Activated T-cell treated with anti-CD3 and anti-CD28 coated beads, Interleukin-2, amount 50 U/mL, for 72 hours (primary cell): ENCODE measurements at places on chromosomes 5 and 9. TPM values are rescaled to one million over a fixed set of nuclear protein-coding genes. Genes with fewer than 3 reads are reported as not detected.

NREP gene
- 10.1 TPM for total RNA-seq

WDR55 gene
- 30.2 TPM for total RNA-seq

MARVELD2 gene
- total RNA-seq, result 0.76 TPM

RACK1 gene
- total RNA-seq, result 3,662 TPM

LCN10 gene
- 0.70 TPM for total RNA-seq

TRIM36 gene
- not detected for total RNA-seq

DOCK8 gene
- total RNA-seq, result 213 TPM

EIF4EBP3 gene
- 14.4 TPM for total RNA-seq

SAPCD2 gene
- 8.4 TPM for total RNA-seq

GRHPR gene
- 94.2 TPM for total RNA-seq

SOX30 gene
- total RNA-seq, result 2.0 TPM

WDR31 gene
- 1.4 TPM for total RNA-seq

PKD2L2 gene
- total RNA-seq, result 0.74 TPM

PCSK1 gene
- not detected for total RNA-seq

C1QTNF3 gene
- 5.1 TPM for total RNA-seq

ZNF658 gene
- total RNA-seq, result 2.3 TPM

REEP2 gene
- total RNA-seq, result 6.6 TPM

TPRN gene
- 19.9 TPM for total RNA-seq

PALM2AKAP2 gene
- total RNA-seq, result 0.30 TPM

KCNT1 gene
- total RNA-seq, result not detected

SYK gene
- total RNA-seq, result 0.19 TPM

GDA gene
- total RNA-seq, result not detected

DAPK1 gene
- 28.9 TPM for total RNA-seq

ZBED3 gene
- total RNA-seq, result 11.4 TPM

ARSK gene
- 6.4 TPM for total RNA-seq

ZNF462 gene
- 0.36 TPM for total RNA-seq

RIMOC1 gene
- total RNA-seq, result 36.8 TPM

SHISAL2B gene
- total RNA-seq, result not detected

MSX2 gene
- total RNA-seq, result 0.28 TPM
